ENCODE measurements at places on chromosomes 4 and X. TPM values are rescaled to one million over a fixed set of nuclear protein-coding genes. Genes with fewer than 3 reads are reported as not detected.

DNA sequence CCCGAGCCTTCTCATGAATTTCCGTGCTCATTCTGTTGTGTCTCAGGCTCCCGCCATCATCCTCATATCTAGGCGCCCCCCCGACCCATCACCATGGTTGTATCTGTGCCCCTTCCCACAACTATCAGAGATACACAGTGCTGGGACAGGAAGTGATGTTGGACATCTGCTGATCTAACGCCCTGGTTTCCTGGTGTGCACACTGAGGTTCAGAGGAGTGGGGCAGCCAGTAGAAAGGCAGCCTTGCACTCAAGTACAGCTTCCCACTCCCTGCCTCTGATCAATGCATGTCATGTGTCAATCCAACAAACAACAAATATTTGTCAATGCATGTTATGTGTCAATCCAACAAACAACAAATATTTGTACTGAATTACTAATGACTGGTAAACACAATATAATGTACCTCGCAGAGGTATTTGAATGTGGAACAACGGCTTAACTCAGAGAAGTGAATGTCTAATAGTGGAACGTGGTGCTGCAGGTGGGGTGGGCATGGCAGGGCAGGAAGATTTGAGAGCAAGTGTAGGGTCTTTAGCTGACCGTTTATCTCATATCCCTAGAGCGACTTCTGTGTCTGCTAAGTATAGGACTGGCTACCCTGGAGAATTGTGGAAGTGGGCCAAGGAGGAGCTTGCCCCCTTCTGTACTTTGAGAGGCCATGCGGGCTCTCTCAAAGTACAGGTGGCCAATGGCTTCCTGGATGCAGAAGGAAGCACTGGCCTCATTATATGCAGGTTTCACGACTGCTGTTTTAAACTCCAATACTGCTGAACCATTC, 10.3 kb upstream of the SEL1L3 start:
- H3K27ac ChIP-seq = no peak overlapping the region
- no peaks in the 10 kb centered on the region for H3K27me3 ChIP-seq
- no peak overlapping the region for H3K4me3 ChIP-seq

DNA sequence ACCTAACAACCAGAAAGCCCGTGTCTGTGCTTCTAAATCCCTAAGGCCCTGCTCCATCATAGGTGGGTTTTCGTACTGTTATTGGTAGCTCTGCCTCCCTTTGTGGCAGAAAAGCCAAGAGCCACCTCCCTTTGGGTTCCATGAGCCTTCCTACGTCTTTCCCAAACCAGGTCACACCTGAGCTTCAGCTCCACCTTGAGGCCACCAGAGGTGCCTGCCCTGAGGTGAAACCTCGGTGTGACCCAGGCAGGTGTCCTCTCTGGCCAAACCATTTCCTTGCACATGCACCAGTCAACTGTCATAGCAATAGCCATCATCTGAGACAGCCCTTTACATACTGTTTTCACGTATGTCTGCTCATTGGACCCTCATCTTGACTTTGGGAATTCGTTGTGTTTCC, 188.0 kb upstream of the RBPJ start:
- H3K27me3 ChIP-seq = no peaks in the 10 kb centered on the region
- no peak for DNase-seq
- no peaks in the 10 kb centered on the region for H3K4me1 ChIP-seq

Gene WAS
- polyA plus RNA-seq = 1.7 TPM

DNA sequence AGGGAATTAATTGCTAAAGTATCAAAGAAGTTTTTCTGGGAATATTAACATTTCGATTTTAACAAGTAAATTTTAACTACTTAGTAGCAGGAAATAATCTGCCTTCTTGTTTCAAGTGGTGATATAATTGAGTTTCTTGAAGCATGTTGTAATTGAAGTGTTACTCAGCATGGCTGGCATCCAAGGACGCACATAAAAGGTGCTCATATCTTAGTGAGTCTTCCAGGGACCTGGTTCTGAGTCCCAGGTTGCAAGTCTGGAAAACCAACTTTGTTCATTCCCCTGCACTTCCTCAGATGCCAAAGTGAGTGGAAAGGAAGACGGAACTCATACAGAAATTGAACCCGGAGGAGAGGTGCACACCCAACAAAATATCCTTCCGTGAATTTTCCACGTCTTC, 399.6 kb downstream of the NLGN4X start:
- H3K27ac ChIP-seq = no peak overlapping the region
- no peaks in the 10 kb centered on the region for H3K4me1 ChIP-seq
- DNase-seq = no peak
- H3K27me3 ChIP-seq = no peaks in the 10 kb centered on the region
- H3K36me3 ChIP-seq = no peaks in the 10 kb centered on the region
- H3K4me3 ChIP-seq = no peak overlapping the region

Gene RAB39B
- polyA plus RNA-seq = 4.2 TPM

- H3K27ac ChIP-seq = no peak overlapping the region
- no peaks in the 10 kb centered on the region for H3K4me1 ChIP-seq
- DNase-seq = no peak
- H3K27me3 ChIP-seq = no peaks in the 10 kb centered on the region
- H3K4me3 ChIP-seq = peak overlapping the region; percentile 86
Observed at GRCh38 chr4:37685161-37685822, 884 bp downstream of the RELL1 start.

Gene SCRG1
- 2.7 TPM for polyA plus RNA-seq

DNA sequence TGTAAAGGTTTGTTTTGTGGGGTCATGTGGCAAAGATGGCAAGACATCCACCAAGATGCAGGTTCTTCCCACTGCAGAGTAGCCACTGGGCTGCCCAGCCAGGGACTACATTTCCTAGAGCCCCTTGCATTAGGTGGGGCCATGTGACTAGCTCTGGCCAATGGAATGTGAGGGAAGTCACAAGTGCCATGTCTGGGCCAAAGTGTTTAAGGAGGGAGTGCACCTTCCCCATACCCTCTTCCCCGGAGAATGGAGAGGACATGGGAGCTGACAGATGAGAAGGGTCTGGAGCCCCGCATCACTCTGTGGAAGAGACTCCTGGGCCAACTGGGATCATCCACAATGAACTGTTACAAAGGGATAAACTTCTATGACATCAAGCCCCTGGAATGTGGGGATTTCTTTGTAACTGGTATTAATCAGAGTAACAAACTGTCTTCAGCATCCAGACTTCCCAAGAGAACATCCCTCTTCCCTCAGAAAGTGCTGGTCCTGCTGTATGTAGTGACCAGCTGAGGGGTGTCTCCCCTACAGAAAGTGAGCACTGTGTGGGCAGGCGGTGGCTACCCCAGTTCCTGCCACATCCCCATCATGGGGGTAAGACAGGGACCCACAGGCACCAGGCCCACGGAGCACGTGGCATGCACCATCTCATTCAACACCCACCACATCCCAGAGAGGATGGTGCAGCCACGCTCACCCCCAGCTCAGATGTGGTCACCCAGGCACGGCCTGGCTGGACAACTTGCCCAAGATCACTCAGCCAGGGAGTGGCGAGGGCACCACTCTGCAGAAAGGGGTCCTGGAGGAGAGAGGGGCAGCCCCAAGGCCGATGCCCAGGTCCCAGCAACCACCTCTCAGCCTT, 10.9 kb downstream of the PPP2R2C start:
- H3K27me3 ChIP-seq = peaks cover 11% of the 10 kb centered on the region
- H3K4me1 ChIP-seq = no peaks in the 10 kb centered on the region
- no peak overlapping the region for H3K27ac ChIP-seq

- no peaks in the 10 kb centered on the region for H3K27me3 ChIP-seq
- H3K36me3 ChIP-seq = no peaks in the 10 kb centered on the region
- DNase-seq = no peak
- no peak overlapping the region for H3K4me3 ChIP-seq
Observed at GRCh38 chr4:78024085-78024484, 33.0 kb upstream of the FRAS1 start.

- no peaks in the 10 kb centered on the region for H3K4me1 ChIP-seq
- peaks cover 3% of the 10 kb centered on the region for H3K36me3 ChIP-seq
- no peak overlapping the region for H3K4me3 ChIP-seq
Observed at GRCh38 chrX:118621081-118621759, 106.2 kb upstream of the IL13RA1 start.
